Choroid plexus epithelial cell (primary cell): ENCODE measurements at places on chromosomes 2 and 18.
A peak's percentile ranks its signal among the peaks of the same experiment; 100 is the strongest.

DNA sequence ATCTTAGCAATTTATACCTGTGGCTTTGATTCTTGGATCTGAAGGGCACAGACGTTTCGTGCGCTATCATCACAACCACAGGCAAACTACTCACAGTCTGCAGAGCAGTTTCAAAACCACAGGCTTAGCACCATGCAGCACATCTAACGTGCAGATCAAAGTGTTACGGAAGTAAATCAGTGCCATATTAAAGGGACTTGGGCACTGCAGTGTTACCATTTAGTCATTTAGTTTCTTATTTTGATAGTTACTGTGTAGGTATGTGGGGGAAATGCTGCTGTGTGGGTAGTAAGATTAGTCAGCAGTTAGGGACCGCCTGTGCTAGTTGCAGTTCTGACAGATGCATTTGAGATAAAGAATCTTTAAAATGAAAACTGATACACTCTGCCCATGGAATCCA lies 384.0 kb downstream of the NBAS start:
- peak; percentile 54 for DNase-seq

DNA sequence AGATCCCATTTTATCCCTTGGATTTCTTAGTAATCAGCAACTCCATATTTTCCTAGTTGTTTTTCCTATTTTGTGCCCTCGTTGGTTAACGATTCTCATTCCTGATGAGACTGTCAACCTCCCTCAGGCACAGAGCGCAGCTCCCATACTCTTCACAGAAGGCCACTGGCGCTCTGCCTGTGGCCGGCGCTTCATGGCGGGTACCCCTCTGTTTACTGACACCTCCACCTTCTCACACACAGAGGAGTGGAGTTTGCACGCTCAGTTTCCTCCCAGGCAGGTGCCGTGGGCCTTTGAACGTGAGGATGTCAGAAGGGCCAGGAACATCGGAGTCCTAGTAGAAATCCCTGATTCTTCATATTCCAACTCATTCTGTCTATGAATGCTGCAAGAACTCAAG lies 139.0 kb downstream of the MBP start:
- DNase-seq = no peak

DNA sequence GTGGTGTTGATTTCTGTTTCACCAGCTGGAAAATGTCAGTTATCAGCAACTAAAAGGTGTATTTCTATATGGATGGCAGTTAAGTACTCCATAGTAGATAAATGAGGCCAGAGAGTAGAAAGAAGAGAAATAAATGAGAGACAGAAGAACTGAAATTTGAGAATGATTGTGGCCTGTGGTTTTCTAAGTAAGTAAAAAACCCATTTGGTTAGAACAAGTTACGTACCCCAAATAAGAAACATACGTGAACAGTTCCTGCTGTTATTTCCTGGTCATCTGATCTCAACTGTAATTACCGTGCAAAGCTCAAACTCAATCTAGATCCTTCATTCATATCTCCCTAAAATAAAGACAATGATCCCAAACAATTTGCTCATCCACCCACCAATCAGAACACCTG lies 181.3 kb downstream of the PID1 start:
- DNase-seq = peak; percentile 32

GRCh38 chr2:8408560-8409460 lies 273.0 kb upstream of the ID2 start:
- DNase-seq = no peak

- DNase-seq = no peak
Measured at GRCh38 chr2:17646838-17647701, 106.5 kb downstream of the SMC6 start.
